ENCODE measurements at places on chromosomes 4 and X.

GRCh38 chrX:153828308-153828707 is 2.0 kb downstream of the PDZD4 start:
- no peak for ATAC-seq

DNA sequence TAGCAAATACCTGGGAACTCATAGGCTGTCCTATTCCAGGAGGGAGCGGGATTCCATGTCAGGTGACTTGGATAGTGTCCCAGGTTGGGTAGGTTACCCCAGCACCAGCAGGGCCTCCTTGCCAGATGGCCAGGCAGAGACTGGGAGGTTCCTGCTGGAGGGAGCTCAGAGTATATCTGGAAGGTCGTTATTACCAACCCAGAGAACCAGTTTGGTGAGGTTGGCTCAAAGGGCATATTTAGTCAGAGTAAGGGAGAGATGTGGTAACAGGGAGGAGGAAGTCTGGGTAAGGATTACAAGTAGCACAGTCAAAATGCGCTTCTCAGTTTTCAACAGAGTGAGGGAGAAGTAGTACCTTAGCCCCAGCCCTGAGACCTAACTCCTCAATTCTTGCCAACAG is 53.3 kb upstream of the LNX1 start:
- no peak for ATAC-seq

- no peak for ATAC-seq
These were observed 4.6 kb upstream of the DGKK start for GRCh38 chrX:50475208-50475607.

DNA sequence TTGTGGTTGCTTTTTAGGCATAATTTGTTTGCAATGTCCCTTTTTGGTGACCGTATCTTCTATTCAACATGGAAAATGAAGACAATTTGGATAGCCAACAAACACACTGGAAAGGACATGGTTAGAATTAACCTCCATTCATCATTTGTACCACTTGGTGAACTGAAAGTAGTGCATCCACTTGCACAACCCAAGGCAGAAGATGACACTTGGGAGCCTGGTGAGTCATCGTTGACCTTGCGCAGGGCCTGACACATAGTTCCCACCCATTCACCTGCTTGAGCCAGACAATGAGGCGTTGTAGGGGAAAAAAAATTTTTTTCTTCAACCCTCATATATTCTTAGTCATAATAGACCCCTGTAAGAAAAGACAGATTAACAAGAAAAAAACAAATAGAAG is 32.4 kb downstream of the EGF start:
- ATAC-seq: peak; percentile 54

DNA sequence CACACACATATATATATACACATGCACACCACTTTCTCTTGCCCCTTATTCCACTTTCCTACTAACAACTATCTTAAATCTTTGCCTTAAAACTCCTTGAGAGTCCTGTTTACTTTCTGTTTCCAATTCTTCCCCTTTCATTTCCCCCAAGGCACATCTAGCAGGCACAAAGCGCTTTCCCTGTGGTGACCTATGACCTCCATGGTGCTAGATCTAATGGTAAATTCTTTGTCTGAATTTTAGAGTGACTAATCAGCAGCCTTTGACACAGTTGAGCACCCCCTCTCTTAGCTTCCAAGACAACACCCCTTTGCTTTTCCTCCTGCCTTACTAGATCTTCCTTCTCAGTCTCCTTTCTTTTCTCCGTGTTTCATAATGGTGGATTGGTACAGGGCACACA is 236.4 kb upstream of the TTC29 start:
- no peak for ATAC-seq

- no peak for ATAC-seq
These were observed 61.4 kb downstream of the ANKRD17 start for GRCh38 chr4:73197220-73197619.

GRCh38 chr4:174930895-174931294 is 12.7 kb downstream of the ADAM29 start:
- no peak for ATAC-seq

GRCh38 chr4:90648791-90649190 is 521.6 kb downstream of the CCSER1 start:
- ATAC-seq: no peak

DNA sequence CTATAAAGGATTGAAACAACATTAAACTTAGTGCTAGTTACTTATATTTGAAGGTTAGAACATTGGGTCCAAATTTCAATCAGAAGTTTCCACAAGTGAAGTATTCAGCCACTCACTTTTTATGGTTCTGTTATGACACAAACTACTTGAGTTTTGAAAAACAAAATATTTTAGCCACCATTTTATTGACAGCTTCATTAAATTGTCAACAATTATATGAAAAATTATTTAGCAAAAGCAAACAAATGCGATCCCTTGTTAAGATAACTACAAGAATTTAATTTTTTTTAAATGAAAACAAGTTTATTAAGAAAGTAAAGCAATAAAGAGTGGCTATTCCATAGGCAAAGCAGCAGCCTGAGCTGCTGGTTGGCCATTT is 3.1 kb downstream of the CXCL2 start:
- no peak for ATAC-seq

DNA sequence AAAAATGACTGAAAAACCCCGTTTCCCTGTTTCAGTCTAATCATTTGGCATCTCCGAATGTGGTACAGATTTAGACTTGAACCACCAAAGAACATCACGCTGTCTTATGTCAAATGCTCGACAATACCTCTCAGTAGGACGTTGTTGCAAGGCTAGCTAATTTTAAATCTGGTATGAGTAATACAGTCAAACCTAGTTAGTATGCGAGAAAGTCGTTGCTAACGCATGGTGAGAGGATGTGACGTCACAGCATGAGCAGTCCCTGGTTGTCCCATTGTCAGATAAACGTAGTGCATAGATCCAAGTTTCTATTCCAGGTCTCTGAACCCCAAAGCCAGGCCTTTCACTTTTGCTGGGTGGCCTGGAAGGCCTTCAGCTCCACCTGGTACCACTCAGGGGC is 44.7 kb downstream of the SETD7 start:
- peak; percentile 94 for ATAC-seq

GRCh38 chr4:29553846-29554245 is 1166.3 kb upstream of the PCDH7 start:
- no peak for ATAC-seq

DNA sequence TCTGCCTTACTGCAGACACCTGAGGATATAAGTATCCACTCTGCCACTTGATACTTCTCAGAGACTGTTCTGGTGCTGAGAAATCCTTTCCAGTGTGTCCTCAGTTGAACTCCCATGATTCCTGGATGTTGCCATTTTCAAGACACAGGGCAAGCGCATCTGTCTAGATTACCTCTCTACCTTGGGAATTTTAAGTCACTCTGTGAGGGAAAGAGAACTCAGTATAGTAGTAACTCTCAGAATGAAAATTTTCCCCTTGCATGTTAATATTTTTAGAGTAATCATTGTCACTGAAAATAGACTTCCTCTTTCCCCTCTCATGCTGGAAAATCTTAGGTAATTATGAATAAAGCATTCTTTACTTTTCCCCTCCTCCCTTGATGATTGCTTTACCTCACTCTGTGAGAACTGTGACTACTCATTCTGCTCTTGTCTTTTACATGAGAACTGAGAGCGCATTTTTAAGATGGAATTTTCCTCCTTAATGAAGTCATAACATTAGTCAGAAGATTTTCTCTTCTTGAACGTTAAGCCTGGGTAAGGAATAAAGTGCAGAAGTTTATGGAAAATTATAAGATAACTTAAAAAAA is 45.0 kb downstream of the TET2 start:
- ATAC-seq: peak; percentile 82

DNA sequence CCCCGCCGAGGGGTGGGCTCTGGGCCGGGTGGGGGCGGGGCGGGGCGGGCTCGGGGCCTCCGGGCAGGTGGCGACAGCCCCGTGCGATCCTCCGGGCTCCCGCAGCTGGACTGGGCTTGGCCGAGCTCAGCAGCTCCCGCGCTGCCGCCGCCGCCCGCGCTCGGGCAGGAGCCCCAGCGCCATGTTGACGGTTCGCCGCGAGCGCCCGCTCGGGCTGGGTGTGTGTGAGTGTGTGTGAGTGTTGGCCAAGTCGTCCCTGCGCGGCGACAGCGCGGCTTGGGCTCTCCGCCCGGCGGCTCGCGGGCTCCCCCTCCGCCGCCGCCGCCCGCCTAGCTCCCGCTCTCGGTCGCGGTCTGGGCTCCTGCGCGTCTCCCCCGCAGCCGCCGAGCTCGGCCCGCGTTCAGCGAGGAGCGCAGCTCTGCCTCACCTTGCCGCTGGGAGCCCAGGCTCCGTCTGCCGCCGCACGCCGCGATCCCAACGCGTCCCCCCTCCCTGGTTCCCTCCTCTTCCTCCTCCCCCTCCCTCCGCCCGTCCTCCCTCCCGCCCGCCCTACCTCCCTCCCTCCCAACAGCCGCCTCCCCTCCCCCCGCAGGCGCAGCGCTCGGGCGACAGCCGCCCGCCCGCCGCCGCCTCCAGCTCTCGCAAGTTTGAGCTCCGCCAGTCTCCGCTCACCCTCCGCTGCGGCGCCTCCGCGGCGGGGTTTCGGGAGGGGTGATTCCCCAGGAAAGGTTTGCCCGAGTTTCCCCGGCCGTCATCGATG is at the start of gene BCOR:
Gene BCOR, minus strand, starts transcription at position 455 of the 760 bp plus-strand sequence. CDS start 20,029 bp downstream, outside the sequence.
- peak; percentile 49 for ATAC-seq

DNA sequence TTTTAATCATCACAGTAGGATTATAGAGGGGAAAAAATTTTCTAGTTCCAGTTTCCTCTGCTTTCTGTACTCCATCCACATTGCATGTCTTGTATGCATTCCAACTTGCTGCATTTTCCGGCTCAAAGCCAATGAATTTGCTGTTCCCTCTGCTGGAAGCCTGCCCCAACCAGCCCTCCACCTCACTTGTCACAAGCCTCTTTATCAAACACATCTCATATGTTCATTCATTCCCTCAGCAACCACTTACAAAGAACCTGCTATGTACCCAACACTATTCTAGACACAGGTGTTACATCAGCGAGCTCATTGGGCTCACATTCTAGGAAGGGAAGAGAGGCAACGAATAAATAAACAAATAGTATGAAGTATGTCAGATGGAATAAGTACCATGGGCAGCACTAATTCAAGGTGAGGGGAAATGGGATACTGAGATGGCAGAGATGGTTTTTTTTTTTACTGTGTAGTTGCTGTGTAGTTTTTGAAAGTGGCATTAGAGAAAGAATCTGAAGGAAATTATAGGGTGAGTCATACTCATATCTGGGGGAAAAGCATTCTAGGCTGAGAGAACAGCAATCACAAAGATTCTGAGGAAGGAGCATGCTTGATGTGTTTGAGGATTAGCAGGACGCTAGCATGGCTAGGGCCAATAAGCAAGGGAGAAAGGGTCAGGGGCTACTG is 332.5 kb downstream of the PDGFC start:
- ATAC-seq: no peak

DNA sequence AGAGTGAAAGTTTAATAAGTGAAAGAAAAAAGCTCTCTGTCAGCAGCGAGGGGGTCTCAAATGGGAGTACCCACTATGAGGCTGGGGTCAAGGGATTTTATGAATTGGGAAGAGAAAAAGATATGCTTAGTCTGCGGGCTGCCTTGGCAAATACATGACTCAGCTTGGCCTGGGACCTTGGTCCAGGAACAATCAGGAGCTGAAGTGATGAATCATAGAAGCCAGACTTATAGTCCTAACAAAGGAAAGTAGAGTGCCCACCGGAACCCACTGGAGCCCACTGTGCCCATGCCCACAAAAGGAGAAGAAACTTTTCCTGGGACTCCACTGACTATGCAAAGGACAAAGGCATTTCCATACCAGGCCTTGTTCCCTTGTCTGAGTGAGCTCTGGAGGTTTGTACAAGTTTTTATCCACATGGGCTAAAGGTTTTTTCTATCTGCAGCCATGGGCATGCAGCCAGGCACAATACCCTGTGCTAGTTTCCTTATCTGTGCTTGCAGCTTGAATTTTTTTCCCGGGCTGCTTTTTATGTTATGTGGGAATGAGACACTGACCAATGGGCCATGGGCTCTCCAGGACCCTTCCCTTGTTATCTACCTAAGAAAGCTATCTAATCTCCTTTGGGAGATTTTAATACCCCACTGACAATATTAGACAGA is 201.7 kb downstream of the FAM133A start:
- ATAC-seq: no peak

GRCh38 chr4:77229433-77229832 is 72.4 kb downstream of the CCNG2 start:
- ATAC-seq: no peak

DNA sequence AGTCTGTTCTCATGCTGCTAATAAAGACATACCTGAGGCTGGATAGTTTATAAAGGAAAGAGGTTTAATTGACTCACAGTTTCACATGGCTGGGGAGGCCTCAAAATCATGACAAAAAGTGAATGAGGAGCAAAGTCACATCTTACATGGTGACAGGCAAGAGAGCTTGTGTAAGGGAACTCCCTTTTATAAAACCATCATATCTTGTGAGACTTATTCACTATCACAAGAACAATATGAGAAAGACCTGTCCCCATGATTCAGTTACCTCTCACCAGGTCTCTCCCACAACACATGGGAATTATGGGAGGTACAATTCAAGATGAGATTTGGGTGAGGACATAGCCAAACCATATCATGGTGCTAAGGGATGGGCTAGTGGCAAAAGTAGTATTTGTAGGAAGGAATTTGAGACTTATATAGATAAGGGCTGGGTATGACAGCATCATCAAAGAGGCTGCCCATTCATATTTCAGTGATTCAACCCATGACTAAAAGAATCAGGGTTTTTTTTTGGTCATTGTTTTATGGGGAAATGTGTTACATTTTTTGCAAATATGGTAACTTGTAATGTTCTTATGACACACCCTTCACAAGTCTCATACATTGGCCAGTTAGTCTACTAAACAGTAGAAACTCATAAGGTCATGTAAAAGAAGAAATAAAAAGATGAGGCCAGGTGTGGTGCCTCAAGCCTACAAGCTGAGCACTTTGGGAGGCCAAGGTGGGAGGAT is 34.7 kb downstream of the NUP62CL start:
- peak; percentile 67 for ATAC-seq

GRCh38 chr4:85929961-85930665 is 429.7 kb downstream of the MAPK10 start:
- ATAC-seq: no peak

GRCh38 chrX:130566028-130566683 is 164.4 kb downstream of the RBMX2 start:
- no peak for ATAC-seq

DNA sequence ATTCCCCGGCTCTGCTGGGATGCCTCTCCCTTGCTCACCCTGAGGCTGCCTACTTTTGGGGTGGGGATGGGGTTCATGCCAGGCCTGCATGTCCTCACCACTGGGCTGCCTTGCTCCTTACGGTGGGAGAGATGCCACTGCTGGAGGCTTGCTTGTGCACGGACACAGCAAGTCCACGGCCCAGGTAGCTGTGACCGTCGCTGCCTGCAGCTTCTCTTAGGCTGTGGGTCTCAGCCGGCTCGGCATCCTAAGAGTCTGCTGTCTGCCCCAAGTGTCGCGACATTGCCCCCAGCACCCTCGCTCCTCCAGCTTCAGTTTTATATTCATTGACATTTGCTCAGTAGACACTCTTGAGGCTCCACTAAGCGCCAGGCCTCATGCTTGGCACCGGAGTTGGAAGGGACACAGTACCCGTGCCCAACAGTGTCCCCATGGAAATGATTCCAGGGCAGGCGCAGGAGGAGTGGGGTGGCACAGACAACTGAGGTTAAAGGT is 58.3 kb downstream of the TBC1D14 start:
- no peak for ATAC-seq

GRCh38 chr4:158371158-158371557 is 150.5 kb upstream of the RXFP1 start:
- no peak for ATAC-seq

All from activated T-helper 17 cell treated with anti-CD3 and anti-CD28 coated beads, Interleukin-2, amount 50 U/mL, for 72 hours (primary cell).